ENCODE measurements at places on chromosomes 3 and 15.

DNA sequence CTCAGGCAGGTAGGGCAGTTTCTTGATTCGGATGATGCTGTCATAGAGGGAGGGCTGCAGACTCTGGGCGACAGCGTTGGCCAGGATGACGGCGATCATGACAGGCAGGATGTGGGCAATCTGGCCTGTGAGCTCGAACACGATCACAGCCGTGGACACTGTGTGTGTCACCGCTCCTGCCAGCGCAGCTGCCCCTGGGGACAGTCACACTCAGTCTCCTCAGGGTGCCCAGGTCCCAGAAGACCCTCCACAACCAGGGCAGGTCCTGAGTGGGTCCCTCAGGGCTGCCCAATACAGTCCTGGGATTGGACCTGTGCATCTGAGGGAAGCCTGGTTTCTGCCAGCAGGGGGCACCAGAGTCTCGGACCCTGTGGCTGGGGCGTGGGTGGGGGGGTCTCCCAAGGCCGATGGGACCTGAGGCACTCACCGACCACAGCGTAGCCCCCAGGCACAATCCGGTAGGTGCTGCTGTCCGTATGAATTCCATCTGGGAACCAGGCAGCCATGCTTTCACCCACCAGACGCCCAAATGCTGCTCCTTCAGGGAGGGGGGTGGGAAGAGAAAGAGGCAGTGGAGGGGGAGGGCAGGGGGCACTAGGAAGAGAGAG, 7.2 kb downstream of the CLCN2 start:
- DNase-seq: peak; percentile 55

- no peak for DNase-seq
These were observed 103.4 kb upstream of the SELENOK start for GRCh38 chr3:53994986-53995603.

DNA sequence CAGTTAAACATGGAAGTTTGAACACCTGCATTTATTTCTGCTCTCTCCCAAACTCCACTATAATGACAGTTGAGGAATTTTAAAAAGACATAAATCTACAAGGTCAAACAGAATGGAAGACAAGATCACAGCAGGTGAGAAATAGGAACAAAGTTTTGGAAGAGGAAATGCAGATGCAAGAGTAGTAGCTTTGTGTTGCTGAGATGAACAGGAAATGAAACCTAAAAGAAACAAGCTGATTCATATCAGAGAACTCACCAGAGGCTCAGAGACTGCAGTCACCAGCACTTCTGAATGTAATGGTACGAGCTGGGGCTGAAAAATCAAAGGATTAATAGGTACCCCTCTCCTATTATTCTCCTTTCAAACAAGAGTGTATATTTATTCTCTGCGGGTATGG, 459.9 kb downstream of the RAP2B start:
- no peak for DNase-seq

- no peak for DNase-seq
These were observed 70.0 kb downstream of the PGPEP1L start for GRCh38 chr15:98937413-98938104.

DNA sequence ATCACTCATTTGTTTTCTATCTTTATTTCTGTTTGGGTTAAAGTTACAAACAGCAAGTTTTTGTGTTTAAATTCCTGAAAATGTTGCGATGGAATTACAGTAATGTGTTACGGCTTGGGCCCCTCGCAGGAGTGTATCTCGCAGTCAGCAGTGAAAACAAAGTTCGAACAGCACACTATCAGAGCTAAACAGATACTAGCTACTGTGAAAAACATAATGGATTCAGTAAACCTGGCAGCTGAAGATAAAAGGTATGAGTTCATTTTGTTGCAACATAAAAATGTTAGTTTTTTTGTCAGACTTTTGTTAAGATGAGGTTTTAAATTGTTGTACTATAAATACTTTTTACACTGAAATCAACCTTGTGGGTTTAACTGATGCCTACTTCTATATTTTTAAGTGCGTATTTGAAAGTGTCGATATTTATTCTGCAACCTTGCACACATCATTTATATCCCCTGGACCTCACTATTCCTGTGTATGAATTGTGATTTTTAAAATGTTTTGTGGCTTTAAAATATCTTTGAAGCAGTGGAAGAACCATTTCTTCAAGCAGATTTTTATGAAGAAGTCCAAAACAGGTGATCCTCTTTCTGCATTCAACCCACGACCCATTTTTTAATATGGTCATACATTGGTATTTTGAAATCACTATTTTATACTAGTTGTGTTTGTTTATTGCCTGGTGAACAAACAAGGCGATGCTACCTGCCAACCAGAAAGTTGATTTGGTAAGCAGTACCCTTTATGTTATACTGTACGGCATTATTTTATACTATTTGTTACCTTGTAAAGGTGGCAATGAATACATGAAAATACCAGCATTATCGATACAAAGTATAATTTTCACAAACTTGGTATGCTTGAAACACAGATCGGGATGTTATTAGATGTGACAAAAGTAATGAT, 27.8 kb downstream of the MFN1 start:
- no peak for DNase-seq

DNA sequence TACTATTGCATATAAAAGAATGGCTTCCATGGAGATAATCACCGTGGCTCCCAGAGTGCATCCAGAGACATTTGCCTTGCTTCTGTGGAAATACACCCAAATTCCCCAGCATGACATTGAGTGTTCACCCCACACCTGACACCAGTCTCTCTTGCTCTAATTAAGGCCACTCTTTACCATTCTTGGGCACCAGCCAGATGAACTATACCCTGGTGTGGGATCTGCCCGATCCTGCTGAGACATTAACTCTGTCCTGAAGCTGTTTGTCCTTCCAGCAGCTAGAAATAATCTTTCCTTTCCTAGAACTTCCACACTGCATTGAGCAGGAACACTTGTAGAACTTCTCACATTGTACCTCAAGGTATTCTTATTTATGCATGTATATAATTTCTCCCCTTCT, 105.2 kb downstream of the LPP start:
- no peak for DNase-seq

DNA sequence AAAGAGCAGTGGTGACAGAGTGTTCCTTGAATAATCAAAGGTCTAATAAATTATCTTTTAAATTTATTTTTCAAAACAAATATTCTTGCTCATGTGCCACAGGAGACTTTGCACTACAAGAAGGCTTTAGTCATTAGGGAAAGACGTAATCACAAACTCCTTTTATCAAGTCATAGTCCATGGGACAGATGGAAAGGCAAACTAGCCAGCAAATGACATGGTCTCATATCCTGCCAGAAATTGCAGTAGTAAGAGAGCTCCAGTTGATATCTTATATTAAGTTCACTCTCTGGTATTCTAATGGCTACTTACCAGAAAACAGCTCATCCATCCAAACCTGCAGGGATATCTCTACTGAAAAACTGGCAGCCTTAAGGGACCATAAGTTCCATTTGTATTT, 225.0 kb upstream of the TP63 start:
- no peak for DNase-seq

DNA sequence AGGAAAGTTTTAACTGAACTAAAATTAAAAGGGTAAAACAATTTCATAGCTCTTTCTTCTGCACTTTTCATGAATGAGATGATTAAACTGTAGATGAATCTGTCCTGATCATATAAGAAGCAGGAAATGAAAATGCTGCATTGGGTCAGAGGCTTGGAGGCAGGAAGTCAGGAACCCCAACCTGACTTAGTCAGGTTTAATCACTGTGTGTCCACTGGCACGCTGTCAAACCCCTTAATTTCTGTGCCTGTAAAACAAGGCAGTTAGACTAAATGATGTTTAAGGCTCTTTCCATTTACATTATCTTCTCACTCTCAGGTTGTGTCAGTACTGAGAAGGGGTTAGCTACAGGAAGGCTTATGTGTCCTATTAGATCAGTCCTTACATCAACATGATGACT, 193.3 kb upstream of the TTC14 start:
- no peak for DNase-seq

DNA sequence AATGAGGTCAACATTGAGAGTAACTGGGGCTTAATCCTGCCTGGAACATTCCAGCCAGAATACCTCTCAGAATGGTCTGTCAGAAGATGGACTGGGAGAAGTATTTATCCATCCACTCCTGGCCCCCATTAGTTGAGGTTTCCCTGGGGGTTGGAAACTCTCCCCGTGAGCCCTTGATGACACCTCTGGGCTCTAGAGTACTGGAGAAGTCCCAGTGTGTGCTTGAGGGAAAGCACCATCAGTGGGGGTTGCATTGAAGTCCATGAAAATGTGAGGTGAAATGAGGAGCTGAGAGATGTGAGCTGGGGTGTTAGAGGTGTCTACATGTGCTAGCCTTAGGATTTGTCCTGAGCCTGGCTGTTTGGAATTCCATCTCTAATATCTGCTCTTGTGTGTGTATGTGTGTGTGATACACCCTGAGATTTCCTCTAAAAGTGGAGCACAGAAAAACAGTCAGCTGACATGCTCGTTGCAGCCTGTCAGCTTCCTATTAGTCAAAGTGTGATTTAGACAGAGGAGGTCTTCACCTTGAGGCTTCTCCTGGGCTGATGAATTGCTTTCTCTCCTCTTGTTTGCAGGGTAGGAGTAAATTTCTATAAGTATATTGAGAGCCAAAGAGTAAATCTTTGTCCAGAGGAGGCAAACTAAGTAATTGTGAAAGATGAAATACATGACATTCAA, 67.6 kb downstream of the NR1D2 start:
- no peak for DNase-seq

DNA sequence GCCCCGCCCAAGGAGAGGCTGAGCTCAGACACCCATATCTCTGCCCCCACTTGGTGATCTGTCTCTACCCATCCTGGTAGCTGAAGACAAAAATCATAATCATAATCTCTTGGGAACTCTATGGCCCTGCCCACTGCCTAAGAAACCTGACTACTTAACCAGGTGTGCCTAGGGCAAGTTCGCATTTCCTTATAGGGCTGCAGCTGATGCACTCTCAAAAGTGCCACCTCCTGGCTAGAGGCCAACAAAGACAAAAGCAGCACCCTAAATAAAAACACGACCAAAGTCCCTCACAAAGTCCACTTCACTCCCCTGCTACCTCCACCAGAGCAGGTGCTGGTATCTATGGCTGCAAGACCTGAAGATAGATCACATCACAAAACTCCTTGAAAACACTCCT, 250.4 kb upstream of the SLITRK3 start:
- DNase-seq: no peak

DNA sequence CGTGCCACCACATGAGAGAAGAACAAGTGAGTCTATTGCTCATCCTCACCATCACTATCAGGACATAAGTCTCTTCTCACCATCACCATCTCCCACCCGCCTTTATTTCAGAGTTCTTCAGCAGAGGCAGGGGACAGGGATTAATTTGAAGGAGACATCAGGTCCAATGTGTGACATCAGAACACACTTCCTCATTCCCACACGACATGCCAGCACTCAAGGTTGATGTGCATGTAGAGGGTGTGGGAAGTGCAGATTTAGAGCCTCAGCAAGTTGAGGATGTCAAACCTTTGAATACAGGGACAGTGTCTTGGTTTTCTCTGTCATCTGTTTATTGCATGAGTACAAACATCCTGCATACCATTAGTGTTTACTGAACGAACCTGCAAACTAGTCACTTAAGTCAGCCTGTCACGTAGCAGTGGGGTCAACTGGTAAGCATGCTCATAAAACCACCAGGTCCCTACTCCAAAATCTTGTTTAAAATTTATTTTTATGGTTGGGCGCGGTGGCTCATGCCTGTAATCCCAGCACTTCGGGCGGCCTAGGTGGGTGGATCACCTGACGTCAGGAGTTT, 104.4 kb downstream of the MYLK start:
- DNase-seq: no peak

GRCh38 chr3:13159890-13160289, 86.7 kb upstream of the IQSEC1 start:
- no peak for DNase-seq

- DNase-seq: no peak
These were observed 23.1 kb upstream of the GOLGA8B start for GRCh38 chr15:34606545-34606944.

DNA sequence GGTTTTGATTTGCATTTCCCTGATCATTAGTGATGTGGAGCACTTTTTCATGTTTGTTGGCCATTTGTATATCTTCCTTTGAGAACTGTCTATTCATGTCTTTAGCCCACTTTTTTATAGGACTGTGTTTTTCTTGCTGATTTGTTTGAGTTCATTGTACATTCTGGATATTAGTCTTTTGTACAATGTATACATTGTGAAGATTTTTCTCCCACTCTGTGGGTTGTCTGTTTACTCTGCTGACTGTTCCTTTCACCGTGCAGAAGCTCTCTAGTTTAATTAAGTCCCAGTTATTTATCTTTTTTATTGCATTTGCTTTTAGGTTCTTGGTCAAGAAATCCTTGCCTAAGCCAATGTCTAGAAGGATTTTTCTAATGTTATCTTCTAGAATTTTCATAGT, 91.1 kb upstream of the ATP11B start:
- no peak for DNase-seq

DNA sequence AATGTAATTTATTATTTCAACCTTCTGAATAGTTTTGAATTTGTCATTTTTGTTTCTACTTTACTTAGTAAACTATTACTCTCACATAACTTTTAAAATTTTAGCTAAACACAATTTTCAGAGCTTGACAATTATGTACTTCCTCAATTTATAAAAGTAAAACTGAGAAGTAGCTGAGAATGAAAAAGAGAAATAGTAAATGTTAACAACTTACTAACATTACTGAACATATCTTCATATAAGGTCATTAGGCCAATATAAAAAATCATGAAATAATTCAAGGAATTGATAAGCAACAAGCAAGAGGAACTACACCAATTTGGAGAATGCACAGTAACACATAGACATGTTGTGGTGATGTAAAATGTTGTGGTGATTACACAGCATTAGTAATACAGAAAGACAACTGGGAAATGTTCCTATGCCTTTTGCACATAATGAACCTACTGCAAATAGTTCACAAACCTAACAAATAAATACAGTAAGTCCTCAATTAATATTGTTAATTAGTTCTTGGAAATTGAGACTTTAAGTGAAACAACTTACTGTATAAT, 137.9 kb downstream of the CBLB start:
- DNase-seq: no peak

GRCh38 chr3:77825001-77825827, 785.3 kb downstream of the ROBO2 start:
- no peak for DNase-seq

DNA sequence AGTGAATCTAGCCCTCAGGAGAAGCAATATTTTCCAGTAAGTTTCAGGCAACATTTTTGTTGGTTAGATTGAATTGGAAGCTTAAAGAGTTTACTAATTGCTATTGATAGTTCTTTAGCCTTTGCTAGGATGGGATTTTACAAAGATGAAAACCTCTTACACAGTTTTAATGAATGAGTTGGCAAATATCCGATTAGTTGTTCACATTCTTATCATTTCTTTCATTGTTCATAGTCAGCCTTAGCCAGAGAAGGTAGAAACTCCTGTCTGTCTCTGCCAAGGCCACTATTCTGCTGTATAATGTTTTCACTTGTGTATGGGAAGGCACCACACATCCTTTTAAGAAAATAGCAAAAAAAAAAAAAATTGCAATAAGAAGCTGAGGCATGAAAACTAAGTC, 222.0 kb upstream of the MANF start:
- DNase-seq: no peak

- DNase-seq: no peak
These were observed 277.7 kb upstream of the ZNF717 start for GRCh38 chr3:76063019-76063418.

GRCh38 chr15:52440414-52440813, 88.3 kb downstream of the MYO5A start:
- peak; percentile 4 for DNase-seq

GRCh38 chr3:124809039-124809438, 78.1 kb downstream of the ITGB5 start:
- DNase-seq: no peak
